ENCODE measurements at places on chromosomes 6 and 20. TPM values are rescaled to one million over a fixed set of nuclear protein-coding genes. Genes with fewer than 3 reads are reported as not detected.

DNA sequence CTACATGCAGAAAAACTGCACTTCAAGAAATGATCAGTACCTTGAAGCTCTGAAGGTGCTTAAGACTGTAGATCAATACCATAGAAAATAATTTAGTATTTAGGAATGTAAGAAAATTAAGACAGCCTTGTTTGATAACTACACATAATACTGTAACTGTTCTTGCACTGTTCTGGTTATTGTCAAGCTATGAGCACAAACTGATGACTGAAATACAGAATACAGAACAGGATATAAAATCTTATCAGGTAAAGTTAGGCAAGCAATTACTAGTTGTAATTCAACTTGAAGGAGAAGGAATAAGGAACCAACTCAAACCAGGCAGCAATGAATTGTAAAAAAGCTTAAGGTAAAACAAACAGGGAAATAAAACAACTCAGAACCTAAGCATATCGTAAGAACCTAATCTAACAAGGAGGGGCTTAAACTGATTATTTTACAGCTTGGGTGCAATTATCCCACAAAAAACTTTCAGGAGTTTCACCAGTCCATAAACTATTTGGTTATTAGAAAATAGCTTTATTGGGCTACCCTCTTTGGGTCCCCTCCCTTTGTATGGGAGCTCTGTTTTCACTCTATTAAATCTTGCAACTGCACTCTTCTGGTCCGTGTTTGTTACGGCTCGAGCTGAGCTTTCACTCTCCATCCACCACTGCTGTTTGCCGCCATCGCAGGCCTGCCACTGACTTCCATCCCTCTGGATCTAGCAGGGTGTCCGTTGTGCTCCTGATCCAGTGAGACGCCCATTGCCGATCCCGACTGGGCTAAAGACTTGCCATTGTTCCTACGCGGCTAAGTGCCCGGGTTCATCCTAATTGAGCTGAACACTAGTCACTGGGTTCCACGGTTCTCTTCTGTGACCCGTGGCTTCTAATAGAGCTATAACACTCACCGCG, 97.7 kb downstream of the ATG5 start:
- DNase-seq = no peak

BMP7 gene
- total RNA-seq = not detected

- no peak for DNase-seq
Observed at GRCh38 chr6:31968791-31969711, 2.9 kb downstream of the DXO start.

DNA sequence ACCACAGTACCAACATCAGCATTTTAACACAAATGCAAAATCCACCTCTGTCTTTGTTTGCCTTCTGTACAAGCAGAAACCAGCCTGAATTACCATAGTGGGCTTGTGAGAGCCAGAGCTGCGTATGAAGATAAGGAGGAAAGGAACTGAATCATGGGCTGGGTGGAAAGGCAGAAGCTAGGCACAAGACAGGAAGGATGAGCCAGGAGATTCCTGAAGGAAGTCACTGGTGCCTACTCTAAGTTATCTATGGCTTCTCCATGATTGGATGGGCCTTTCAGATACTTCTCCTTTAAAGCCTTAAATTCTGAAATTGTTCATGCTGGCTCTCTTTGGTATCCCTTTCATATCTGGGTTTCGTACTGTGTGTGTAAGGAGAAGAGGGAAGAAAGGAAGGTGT, 140.6 kb downstream of the LCA5 start:
- DNase-seq = no peak

DNA sequence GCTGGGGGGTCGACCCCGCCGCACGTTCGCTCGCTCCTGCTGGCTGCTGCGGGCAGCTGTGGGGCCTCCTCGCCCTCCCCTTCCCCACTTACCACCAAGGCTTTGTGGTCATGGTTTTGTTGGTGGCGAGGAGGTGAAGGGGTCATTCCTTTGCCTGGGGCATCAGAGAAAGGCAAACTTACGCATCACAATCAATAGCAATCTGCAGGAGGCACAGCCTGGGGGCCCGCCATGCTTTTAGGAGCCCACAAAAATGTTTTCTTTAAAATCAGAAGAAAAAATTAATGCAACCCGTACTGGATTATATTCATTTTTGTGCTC, 137.0 kb downstream of the IMPG1 start:
- no peak for DNase-seq

DNA sequence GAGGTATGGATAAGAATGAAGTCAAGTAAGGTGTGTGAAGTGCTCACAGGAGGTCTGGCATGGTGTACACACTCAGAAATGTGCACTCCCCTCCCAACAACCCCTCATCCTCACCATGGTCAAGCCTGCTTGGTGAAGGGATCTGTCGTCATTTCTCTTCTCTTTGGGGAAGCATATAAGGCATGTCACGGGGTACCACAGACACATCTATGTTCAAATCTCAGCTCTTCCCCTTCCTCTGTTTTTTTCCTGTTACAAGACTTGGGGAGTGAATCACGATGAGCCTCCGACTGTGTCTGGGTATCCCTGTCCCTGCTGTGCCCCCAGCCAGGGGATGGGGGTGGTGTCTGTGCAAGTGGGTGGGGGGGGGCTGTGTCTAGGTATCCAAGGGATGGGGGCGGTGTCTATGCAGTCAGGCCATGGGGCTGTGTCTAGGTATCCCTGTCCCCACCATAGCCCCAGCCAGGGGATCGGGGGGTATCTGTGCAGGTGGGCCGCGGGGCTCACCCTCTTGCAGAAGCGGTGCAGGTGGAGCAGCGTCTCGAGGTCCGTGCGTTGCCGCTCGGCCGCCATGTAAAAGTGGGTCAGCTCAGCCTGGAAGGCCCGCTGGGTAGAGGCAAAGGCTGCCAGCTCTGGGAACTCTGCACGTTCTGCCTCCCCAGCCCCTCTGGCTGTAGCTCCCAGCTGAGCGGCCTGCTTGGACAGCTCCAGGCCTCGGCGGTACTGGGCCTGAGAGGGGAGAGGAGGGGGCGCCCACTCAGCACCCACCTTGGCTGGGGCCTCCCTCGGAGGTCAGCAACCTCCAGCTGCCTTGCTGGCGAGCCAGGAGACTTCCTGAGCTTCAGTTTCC, 43.6 kb downstream of the KIAA1755 start:
- DNase-seq = no peak

Measured in T-cell (primary cell).